ENCODE measurements at places on chromosomes 16 and 17.

GRCh38 chr17:41580687-41581365 is 5.9 kb downstream of the KRT14 start:
- no peak for DNase-seq

- no peak for DNase-seq
Observed at GRCh38 chr17:44760474-44761308, 1.9 kb downstream of the ADAM11 start.

DNA sequence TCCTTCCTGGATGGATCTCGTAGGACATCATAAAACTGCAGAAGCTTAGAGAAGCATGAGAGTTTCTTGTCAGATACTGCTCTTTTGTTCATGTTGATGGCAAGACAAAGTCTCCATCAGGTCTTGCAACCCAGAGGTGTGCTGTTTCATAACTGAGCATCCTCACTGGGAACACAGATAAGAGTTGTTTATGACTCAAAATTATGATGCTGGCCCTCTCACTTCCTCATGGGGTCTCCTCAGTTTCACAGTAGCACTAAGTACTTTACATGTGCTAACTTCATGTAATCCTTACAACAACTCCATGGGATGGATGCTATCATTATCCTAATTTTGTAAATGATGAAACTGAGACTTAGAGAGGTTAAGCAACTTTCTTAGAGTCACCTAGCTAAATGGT is 14.4 kb downstream of the SCPEP1 start:
- no peak for DNase-seq

- DNase-seq: no peak
Observed at GRCh38 chr16:82598771-82599170, 28.0 kb upstream of the CDH13 start.

DNA sequence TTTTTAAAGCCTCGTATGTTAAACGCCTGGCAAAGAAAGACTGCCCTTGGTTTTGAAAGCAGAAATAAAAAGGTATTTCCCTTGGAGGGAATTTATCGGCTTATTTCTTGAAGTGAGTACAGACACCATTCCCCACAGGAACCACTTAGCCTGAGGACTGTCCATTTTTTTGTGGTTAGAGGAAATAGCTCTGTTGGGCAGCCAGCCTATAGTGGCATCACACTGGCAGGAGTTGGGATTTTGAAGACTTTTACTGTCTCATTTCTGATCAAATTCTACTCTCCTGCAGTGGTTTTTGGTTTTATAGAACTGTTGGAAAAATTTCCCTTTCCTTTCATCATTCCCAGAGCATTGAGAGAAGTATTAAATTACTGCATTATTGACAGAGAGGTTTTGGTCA is 34.1 kb upstream of the CDC6 start:
- DNase-seq: no peak

DNA sequence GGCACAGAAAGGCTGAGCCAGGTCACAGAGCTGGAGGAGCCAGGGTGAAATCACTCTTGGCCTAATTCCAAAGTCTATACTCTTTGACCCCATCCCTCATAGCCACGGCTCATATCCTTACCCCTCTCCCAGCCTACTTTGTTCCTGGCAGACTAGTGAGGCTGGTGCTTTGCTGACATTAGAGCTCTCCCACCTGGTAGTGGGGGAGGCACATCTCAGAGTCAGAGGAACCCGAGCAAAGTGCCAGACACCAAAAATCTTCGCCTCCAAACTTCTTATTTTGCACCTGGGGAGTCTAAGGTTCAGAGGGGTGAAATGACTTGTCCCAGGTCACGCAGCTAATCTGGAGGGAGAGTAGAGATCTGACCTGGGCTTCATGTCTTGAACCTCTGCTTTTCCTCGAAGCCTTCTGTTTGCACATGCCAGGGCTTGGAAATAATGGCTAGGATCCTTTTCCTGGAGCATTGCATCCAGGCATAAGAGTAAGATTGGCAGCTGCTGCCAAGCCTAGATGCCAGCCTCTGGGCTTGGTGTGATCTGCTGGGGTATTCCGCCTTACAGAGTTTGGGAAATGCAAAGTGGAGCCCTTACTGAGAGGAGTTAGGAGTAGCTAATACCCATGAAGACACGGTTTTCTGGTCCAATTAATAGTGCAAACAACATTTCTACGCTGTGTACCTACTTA is 126.9 kb downstream of the SPACA3 start:
- DNase-seq: no peak

- no peak for DNase-seq
Observed at GRCh38 chr17:80113033-80113484, 11.7 kb downstream of the GAA start.

GRCh38 chr16:14029658-14030057 is 41.5 kb upstream of the MRTFB start:
- DNase-seq: peak; percentile 7

DNA sequence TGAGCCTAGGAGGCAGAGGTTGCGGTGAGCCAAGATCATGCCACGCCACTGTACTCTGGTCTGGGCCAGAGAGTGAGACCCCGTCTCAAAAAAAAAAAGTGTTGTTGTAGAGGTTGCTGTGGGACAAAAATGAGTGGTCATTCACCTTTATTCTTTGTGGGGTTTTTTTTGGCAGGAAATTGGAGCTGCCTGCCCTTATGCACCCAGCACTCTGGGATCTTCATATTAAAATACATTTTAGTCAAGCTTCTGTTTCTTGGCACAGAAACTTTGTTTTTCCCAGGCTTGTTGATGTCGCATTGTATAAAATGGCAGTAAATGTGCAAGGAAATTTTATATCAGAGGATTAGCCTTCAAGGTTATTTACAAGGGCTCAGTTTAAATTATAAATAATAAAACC is 174.3 kb downstream of the FTO start:
- no peak for DNase-seq

- DNase-seq: peak; percentile 21
Observed at GRCh38 chr17:73595479-73595878, 48.8 kb downstream of the SDK2 start.

GRCh38 chr17:64148017-64148631 is 18.2 kb upstream of the ERN1 start:
- peak; percentile 36 for DNase-seq

DNA sequence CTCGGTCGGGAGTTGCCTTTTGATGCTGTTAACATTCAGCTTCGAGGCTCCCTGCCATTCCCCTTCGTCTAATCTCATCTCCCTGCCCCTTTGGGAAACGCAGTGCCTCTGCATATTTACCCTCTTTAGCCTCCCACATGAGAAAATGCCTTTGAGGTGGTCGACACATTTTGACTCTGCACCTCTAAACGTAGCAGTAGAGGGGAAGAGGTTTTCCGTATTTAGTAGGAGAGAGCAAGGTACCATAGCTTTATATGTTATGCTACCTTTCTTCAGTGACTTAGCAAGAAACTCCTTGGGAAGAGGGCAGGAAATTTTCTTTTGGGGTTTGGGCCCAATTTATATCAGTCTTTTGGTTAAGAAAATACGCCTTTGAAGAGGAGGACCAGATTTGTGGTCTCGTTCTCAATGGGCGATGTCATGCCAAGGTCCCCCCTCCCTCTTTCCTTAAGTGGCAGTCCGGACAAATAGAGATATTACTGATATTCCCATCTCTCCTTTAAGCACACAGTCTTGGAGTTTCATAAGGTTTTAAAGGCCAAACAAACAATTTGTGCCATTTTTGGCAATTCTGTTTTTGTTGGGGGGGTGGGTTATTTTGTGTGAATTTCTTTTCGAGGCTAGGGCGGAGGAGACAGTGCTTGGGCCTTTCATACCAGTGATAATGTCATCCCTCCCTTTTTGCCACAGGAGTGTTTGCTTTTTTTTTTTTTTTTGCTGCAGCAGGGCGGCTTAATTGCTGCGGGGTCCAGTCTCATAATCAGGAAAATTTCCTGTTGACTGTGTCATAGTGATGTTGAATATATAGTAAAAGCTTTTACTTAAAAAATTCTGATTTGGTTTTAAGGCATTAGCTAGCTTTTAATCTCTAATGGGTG is 1.5 kb downstream of the PAFAH1B1 start:
- peak; percentile 39 for DNase-seq

- DNase-seq: peak; percentile 97
Observed at GRCh38 chr17:45225964-45226530, 4.4 kb downstream of the FMNL1 start.

- DNase-seq: no peak
Observed at GRCh38 chr17:78905541-78905940, 2.5 kb upstream of the CEP295NL start.

- no peak for DNase-seq
Observed at GRCh38 chr16:57522960-57523359, 13.4 kb downstream of the CCDC102A start.

DNA sequence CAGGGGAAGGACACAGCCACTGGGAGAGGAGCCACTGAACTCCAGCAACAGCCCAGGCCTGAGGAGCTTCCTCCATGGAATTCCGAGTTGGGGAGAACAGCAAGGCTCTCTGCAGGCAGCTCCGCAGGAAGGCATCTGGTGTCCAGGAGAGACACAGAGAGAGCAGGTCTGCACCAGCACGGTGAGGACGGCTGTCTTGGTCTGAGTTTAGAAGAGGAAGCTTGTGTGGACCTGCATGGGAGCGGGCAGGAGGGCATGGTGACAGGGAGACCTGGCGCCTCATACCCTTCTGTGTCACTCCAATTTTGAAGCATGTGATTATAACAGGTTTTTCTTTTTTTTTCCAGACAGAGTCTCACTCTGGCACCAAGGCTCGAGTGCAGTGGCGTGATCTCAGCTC is 6.4 kb downstream of the SLC38A10 start:
- no peak for DNase-seq

GRCh38 chr16:89334461-89334860 is 117.0 kb downstream of the ZNF778 start:
- DNase-seq: no peak

- DNase-seq: peak; percentile 38
Observed at GRCh38 chr17:81483085-81483861, 29.3 kb downstream of the ACTG1 start.

- peak; percentile 65 for DNase-seq
Observed at GRCh38 chr16:89491238-89491869, 993 bp upstream of the ANKRD11 start.

DNA sequence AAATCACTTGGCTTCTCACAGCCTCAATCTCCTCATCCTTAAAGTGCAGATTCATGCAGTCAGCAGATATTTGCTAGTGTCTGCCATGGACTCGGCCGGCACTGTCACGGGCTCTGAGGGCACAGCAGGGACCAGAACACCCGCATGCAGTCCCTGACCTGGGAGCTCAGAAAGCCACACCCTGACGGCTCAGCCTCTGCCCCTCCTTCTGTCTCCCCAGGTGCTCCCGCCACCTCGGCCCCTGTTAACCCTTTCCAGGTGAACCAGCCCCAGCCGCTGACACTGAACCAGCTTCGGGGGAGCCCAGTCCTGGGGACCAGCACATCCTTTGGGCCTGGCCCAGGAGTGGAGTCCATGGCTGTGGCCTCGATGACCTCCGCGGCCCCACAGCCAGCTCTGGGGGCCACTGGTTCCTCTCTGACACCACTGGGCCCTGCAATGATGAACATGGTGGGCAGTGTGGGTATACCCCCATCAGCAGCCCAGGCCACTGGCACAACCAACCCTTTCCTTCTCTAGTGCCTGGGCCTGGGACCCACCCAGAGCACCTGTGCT is 28.7 kb downstream of the B9D1 start:
- no peak for DNase-seq

DNA sequence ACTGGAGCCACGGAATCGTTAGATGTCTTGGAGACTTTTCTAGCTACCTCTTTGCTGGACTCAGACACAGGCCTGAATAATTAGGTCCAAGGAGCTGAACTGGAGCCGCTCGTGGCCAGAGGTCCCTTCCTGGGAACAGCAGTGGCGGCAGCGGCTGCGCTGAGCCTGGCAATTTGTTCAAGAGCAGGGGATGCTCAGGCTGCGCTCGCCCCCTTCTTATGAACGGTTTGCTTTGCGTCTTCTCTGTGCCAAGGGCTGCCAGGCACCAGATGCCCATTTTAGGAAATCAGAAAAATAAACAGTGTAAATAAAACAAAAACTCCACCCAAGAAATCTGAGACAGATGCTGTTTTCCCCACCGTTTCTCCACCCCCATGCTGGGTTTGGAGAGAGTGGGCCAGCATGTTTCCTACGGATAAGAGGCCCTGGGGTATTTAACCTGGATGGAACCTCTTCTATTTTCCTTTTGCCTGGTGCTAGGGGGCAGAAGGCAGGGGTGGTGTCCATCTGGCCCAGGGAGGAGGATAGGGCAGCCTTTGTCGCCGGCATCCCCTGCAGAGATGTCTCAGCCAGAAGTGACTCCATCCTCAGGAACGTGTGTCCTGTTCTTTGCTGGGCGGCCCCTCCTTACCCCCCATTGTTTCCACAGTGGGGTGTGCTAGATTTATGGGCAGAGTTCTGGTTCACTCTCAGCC is 163.4 kb downstream of the SEC14L1 start:
- no peak for DNase-seq

DNA sequence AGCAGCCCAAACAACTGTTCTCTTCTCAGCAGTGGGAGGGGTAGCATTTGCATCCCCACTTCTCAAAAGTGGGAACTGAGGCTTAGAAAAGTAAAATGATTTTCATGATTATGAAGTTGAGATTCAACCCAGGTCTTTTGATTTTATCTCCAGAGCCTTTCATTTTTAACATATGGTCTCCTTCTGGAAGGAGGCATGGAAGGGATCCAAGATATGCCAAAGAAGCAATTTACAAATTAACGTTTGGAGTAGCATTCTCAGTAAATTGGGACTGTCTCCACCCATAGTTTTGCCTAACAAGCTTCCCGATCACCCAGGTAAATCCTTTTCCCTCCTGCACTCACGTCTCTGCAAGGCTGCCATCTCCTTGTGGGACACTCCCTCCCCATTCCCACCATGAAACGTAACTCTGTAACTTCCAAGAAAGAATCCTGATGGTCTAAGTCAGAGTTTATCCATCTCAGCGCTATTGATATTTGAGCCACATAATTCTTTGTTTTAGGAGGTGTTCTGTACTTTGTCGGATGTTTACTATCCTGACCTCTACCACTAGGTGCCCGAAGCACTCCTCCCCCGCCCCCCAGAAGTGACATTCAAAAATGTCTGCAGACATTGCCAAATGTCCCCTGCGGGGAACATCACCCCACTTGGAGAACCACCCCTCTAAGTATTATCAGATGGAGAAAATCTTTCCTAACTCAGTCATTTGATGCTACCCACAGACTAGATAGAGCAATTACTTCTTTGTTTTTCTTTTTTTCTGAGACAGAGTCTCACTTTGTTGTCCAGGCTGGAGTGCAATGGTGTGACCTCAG is 32.9 kb upstream of the NFAT5 start:
- DNase-seq: no peak

DNA sequence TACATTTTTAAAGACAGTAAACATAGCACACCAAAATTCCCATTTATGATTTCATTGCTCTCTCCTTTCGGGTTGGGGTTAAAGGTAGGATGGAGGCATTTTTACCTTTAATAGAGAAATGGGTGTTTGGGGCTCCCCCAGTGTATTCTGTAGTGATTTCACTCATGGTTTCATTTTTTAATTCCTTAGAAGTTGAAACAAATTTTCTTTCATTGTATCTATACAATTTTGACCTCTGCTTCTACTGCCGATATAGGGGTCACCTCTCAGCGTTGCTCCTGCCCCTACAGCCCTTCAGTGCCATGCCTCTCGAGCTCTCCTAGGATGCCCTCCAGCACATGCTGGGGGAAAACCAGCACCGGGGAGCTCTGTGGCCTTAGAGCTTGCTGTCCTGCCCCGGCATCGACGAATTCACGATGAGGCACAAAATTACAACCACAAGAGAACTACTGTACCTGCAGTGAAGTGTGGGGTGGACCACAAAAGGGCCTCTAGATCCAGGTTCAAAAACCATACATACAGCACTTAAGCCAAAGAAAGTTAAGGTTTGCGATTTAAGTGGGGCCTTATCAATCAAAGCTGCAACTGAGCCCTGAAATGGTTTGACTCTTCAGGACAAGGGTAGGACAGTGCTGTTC is 39.3 kb downstream of the LITAFD start:
- no peak for DNase-seq

- no peak for DNase-seq
Observed at GRCh38 chr17:33057564-33057963, 65.9 kb downstream of the SPACA3 start.

Measured in hematopoietic multipotent progenitor cell treated with erythropoietin and hydrocortisone succinate and interleukin-3 and kit ligand, for 6 days (in vitro differentiated cells).